Activated CD8-positive, alpha-beta T cell treated with anti-CD3 and anti-CD28 coated beads, Interleukin-2, amount 10 ng/mL, durations not matched to agents 7 days and 5 days (primary cell): ENCODE measurements at places on chromosomes 4 and X. TPM values are rescaled to one million over a fixed set of nuclear protein-coding genes. Genes with fewer than 3 reads are reported as not detected.

GRCh38 chrX:133698298-133698697, 283.0 kb upstream of the GPC4 start:
- no peak for DNase-seq
- H3K27ac ChIP-seq = no peak overlapping the region
- no peaks in the 10 kb centered on the region for H3K27me3 ChIP-seq
- no peak overlapping the region for H3K4me3 ChIP-seq
- H3K4me1 ChIP-seq = no peaks in the 10 kb centered on the region

DNA sequence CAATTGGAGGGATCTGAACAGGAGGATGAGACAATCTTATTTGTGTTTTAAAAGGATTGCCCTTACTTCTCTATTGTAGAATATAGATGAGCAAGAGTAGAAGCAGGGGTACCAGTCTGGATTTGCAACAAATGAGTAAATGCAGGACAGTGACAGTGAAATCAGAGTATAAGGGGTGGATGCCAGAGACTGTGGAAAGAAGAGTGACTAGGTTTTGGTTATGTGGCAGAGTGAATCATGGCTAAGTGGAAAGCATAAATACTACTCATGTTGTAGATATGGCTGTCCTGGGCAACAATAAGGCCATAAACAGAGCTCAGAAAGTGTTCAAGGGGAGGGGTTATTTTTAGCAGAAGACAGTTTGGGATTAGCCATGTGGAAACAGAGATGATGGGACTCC, 6.0 kb upstream of the VSIG4 start:
- H3K4me3 ChIP-seq = no peak overlapping the region
- H3K27ac ChIP-seq = peak overlapping the region; percentile 60
- peaks cover 28% of the 10 kb centered on the region for H3K4me1 ChIP-seq
- no peaks in the 10 kb centered on the region for H3K27me3 ChIP-seq

ARAP2 gene
- 35.5 TPM for total RNA-seq

ENPP6 gene
- total RNA-seq = 0.18 TPM

STPG2 gene
- not detected for total RNA-seq

TMEM31 gene
- not detected for total RNA-seq

ADAM29 gene
- total RNA-seq = not detected
